ENCODE measurements at places on chromosomes 13 and 19.

DNA sequence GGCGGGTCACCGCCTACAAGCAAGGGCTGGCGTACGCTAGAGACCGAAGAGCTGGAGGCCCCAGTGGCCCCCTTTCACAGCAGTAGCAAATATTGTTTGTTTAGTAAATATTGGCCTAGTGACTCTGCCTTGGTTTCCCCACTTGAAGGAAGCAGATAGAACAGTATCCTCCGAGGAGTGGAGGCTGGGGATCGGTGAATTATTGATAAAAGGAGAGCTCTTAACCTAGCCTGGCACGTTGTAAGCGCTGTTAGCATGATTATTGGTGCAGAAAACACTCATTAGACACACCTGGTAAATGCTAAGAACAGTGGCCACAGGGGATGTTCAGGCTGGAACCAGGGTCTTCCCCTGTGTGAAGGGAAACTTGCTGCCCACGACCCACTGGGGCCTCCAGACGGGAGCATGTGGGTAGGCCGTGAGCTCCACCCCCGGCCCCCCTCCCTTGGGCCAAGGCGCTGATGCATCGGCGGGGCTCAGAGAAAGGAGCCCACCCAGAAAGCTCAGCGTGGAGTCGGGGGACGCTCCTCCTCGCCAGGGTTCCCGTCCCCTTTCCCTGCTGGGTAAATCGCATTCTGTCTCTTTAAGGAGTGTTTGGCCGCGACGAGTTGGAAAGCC is 2.3 kb downstream of the IER2 start:
- peak; percentile 52 for DNase-seq

- DNase-seq, result no peak
Observed at GRCh38 chr19:49920624-49921363, 8.2 kb upstream of the ATF5 start.

- DNase-seq, result no peak
Observed at GRCh38 chr13:80931118-80931517, 590.2 kb upstream of the SPRY2 start.

DNA sequence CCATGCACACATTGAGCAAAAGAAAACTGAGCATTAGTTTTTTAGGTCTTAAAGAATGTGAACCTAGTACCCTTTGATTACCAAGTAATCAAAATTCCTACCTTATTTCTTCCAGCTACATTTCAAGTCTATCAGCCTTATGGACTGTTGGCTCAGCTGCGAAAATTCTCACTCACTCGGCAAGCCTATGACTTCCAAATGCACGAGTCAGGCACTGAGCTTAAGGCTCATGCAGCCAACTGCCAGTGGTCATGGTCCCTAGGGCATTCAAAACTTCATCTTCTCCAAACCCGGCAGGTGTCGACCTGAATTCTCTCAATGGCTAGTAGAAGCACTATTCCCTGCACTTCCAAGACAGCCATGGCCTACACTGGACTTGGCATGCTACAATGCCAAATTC is 41.2 kb downstream of the RUBCNL start:
- no peak for DNase-seq

DNA sequence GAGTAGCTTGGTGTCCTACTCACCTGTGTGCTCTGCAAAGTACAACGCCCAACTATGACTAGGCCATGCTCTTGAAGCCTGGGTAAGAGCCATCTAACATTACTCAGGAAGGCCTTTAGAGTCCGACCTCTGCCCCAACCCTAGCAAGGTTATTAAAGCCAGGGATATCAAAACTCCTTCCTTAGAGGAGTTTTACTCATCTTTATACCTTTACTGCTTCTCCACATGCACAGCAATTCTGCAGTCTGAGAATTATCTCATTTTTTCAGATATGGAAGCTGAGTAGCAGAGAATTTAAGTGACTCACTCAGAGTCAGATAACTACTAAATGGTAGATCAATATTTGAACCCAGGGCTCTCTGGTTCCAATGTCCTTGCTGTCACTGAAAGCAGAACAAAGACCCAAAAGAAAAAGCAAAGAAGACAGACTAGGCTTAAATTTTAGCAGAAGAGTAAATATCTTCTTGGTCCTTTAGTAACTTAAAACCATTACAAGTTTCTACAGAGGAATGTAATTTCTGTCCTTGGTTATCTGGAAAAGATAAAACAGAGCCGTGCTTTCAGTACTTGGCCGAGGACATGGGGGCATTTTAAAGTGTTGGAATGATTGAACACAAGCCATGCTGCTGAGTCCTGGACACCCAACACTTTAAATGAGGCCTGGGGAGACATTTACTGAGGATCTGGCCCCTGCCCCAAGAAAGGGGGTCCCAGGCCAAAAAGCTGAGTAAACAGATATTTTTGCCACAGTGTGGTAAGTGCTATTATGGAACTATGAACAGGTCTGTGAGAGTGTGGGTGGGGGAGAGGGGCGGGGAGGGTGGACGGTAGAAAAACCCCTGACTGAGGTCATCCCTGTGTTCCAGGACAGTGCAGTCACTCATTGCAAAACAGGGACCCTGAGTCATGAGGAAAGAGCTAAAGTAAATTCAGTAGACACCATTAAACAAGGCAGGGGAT is 18.4 kb upstream of the KPNA3 start:
- no peak for DNase-seq

- DNase-seq, result peak; percentile 6
Observed at GRCh38 chr13:23105051-23105450, 75.7 kb upstream of the SGCG start.

DNA sequence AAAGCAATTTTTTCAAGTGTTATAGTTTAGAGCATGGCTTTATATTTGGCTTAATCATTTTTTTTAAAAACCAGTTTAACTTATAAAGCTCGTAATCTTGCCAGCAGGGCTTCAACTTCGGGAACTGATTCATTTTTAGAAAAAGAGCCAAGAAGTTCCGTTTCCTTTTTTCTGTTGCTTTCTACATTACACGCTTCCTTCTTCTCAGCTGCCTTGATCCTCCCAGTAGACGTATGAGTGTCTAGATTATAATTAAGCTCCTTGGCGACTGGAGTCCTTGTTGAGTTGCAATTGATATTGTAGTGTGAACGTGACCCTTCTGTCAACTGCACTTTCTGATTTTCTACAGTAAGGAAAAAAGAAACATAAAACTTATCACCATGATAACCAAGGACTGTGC is 497.2 kb downstream of the DIAPH3 start:
- DNase-seq, result no peak

DNA sequence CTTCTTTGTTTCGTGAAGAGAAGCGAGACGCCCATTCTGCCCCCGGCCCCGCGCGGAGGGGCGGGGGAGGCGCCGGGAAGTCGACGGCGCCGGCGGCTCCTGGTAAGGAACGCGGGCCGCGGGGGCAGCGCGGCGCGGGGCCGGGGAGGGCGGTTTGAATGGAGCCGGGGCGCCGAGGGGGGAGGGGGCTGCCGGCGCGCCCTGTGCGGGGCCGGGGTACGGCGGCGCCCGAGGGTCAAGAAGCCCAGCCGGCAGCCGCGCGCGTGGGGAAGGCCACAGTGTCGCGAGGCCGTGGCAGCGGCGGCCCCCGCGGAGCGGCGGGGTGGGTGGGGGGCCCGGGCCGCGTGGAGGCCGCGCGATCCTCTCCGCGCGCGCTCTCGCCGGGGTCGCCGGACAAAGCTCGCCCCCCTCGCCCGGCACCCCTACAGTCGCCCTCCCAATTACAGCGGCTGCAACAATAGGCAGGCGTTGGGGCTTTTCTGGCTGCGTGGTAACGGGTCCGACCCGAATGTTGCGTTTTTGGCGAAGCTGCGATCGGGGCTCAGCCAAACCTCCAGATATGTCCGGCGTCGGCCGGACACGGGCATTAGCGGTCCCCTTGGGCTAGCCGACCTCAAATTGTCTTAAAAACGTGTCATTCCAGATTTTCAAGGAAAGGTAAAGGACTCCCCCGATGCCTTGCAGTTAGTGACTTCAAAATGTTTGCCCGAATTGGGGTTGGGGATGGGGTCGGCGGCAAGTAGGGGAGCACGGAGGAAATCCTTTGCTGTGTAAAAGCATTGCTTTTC is 437 bp downstream of the SMARCA4 start:
- peak; percentile 67 for DNase-seq
